Stimulated activated effector memory CD8-positive, alpha-beta T cell treated with anti-CD3 and anti-CD28 coated beads, Interleukin-12 subunit alpha, Interleukin-12 subunit beta, amount 100 ng/mL, for 72 hours (primary cell): ENCODE measurements at places on chromosomes 4 and X.

GRCh38 chr4:38137080-38137479 is 176.9 kb downstream of the PTTG2 start:
- no peak for DNase-seq

DNA sequence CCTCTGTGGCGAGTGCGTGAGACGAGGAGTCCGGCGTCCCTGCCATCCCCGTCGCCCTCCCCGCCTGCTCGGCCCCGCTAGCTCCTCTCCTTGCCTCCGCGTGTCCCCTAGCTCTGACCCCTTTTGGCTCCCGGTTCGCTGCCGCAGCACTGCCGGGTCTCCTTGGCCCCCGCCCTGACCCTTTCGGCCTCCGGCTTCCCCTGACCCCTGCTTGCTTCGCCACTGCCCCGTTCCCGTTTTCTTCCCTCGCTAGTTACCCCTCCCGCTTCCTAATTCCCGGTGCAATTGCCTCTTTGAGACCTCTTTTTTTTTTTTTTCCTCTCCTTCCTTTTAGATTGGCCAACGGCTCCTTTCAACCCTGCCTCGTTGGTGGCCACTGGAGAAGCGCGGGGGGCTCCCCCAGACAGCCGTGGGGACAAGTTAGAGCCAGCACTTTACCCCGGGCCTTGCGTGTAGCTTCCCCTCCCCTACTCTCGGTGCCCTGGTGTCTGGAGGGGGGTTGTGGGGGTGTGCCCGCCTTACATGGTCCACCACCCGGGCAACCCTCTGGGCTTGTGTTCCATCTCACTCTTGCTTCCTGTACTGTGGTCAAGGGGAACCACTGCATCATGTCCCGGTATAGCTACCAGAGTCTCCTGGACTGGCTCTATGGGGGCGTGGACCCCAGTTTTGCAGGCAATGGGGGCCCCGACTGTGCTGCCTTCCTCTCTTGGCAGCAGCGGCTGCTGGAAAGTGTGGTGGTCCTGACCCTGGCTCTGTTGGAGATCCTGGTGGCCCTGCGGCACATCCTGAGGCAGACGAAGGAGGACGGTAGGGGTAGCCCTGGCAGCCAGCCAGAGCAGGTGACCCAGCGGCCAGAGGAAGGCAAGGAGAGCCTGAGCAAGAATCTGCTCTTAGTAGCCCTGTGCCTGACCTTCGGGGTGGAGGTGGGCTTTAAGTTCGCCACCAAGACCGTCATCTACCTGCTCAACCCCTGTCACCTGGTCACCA is 548 bp downstream of the TMEM164 start:
- peak; percentile 2 for DNase-seq

DNA sequence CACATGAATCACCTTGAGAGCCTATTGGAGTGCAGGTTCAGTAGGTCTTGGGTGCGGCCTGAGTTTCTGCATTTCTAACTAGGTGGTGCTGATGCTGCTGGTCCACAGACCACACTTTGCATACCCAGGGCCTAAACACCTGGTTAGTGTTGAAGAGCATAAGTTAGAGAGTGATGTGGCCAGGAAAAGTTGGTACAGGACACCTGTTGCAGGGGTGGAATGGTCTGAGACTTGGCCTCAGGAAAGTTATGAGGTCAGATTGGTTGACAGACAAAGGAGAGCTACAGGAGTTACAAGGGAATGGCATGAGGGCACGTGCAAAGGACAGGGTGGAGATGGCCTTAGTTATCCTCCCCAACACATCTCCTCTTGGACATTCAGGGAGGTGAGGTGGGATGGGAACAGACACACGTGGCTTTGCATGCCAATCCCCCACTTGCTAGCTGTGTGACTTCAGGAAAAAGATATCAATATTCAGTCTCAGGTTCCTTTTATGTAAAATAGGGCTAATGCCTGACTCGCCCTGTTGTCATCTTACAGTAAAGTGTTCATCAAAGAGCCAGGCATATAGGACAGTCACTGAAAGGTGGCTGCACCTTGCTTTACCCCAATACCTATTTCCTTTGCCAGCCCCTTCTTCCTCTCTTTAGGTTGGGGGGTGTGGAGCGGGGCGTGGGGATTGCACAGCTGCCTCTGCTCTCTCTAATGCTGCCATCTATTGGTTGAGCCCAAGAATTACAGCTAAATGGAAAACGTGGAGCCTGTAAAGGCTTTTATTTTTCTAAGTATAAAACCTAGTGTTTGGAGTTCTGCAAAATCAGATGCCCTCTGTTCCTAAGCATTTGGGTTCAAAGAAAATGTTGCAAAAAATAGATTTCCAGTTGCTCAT is 47.5 kb downstream of the ATG4A start:
- no peak for DNase-seq

DNA sequence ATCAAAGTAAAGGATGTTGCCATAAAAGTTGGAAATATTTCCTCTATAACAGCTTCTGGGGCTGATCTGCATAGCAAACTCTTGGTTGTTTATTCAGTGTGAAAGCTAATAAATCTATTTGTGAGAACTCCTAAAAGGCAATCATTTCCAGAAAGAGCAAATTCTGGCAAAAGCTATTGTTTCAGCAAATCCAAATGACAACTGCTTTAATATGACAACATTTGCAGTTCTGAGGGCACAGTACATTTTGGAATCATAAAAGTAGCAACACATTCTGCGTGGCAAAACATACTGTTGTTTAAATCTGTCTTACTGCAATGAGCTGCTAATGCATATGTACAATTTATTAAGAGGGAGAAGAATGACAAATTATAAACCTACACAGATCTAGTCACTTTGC is 818.1 kb downstream of the FSTL5 start:
- DNase-seq = no peak

- DNase-seq = no peak
These were observed 47.7 kb downstream of the BEND2 start for GRCh38 chrX:18172970-18173369.
